ENCODE measurements at places on chromosomes 7 and 10.

GRCh38 chr7:137474540-137475026, 131.1 kb upstream of the PTN start:
- DNase-seq, result no peak

GRCh38 chr7:106143711-106144337, 31.7 kb upstream of the SYPL1 start:
- no peak for DNase-seq

GRCh38 chr7:138900035-138900828, 81.0 kb downstream of the KIAA1549 start:
- peak; percentile 86 for DNase-seq

DNA sequence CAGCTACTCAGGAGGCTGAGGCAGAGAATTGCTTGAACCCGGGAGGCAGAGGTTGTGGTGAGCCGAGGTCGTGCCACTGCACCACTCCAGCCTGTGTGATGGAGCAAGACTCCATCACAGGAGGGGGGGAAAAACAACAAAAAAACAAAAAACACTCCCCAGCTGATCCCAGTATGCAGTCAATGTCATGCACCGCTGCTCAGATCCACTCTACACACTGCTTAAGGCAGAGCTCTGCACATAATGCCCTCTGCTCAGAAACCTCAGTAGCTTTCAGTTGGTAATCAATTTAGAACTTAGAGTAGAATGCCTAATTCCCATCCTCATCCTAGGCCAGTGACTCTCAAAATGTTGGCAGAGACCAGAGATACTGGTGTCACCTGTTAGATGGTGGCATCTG, 43.9 kb downstream of the PDSS1 start:
- DNase-seq, result no peak

DNA sequence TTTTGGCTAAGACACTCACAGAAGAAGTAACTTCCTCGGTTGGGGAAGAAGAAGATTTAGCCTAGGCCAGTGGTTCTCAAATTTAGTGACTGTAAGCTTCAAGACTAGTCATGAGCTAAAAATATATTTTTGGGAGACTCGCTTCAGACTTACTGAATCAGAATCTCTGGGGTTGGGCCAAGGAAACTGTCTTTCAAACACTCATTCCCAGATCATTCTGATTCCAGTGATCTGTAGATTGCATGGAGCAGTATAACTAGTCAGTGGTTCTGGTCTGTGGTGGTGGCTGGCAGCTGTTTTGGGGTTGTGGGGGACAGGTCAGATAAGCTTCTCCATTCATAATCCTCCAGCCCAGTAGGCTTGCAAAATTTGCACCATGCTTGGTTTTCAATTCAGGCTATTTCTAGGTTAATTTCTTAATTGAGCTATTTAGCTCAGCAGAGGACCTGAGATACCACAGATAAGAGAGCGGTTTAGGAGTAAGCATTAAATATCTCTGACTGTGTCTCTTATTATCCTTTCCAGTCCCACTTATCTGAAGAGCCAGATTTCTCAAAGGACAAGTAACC, 3.8 kb upstream of the KAT6B start:
- DNase-seq, result peak; percentile 95

DNA sequence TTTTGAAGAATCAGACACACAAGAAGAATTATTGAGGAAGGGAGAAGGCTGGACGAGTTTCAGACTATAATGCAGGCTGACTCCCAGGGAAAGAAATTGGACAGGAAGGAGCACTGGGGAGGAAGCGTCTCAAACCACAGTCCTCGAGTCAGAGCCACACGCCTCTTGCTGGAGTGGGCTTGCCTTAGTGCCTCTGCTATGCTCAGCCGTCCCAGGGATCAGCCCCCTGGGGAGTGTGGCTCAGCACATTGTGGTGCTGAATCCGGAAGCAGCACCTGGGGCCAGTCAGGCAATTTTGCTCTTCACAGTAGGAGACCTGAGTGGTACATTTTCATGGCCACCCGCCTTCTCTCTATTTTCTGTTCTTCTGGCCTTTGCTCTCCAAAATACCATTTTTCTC, 67.4 kb upstream of the SLC35G1 start:
- no peak for DNase-seq

DNA sequence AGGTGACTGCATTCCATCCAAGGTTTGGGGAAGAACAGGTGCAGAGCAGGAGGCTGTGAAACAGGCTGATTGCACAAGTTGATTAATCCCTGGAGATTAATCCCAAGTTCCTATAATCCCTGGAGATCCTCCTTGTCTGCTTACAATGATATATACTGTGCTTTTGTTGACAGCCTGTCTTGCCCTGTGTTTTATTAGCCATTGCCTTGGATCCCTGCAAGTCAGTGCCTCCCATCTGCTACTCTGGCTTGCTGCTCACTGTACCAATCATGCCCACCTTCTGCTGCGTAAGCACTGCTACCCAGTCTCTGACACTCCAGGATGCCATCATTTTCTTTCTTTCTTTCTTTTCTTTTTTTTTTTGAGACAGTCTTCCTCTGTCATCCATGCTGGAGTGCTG, 65.4 kb downstream of the ANKRD61 start:
- no peak for DNase-seq

DNA sequence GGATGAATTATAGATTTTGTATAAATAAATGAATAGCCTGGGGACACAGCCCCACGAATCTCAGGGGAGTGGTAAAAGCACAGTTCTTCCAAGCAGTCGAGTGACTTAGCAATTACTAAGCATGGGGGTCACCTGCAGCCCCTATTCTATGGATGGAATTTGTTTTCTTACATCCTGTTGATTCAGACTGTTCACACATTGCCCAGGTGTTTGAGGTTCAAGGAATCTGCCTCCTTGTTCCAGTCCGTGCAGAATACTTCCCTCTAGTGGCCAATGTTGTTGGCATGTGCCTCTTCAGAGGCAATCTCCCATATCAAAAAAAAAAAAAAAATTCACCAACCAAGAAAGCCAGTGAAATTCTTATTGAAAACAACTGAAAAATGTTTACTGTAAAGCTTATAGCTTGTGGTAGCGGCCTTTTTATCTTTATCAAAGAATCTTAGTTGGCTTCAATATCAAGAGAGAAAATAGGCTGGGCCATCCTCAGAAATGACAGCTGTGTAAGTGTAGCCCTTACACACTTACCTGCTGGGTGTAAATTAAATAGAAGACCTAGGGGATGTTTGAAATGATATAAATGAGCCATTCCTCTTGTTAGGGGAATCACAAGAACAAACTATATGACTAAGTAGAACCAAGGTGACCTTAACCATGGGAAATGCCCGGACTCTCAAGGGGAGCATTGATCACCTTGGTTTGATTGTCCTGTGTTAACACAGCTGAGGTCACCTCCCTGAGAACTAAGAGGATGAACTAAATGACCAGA, 7.8 kb downstream of the LIPM start:
- peak; percentile 79 for DNase-seq

DNA sequence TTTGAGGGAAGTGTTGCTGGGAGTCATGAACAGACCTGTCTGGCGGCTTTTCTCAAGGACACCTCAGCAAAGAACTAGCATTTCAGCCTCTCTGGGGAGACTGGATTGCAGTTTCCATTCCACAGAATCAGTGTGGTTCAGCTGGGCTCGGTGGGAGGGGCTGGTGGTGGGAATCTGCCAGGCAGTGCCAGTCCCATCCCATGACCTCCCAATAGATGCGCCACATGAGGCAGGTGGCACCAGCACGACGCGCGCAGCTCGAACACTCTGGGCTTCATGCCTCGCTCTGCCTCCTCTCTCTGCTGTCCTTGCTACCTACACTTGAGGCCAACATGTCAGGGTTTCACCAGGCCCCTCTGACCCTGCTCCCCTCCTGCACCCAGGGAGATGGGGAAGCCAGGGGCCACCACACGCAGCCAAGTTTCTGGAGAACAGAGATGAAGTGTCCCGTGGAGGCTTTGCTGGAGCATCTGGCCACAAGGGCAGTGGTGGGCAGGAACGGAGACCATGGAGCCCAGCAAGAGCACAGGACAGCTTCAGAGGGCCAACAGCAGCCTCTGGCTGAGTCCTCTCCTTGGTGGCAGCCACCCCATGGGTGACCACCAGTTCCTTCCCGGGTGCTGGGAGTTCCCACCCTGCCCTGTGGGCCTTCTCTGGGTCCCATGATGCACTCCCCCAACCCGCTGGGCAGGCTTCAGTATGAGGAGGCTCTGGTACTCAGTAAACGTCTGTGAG, 2.3 kb downstream of the NACAD start:
- no peak for DNase-seq

DNA sequence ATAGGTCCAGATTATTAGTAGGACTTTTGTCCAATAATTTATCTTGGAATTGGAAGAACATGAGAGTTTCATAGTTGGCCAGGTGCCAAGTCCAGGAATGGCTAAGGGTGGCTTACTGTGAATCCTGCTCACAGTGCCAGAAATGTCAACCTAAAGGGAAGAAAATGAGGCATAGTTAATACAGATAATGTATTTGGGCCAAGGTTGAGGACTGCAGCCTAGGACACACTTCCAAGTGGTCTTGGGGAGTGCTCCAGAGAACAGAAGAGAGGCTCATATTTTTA, 78.2 kb downstream of the MAPK8 start:
- DNase-seq, result no peak

GRCh38 chr10:122264436-122264835, 6.7 kb upstream of the BTBD16 start:
- peak; percentile 18 for DNase-seq

GRCh38 chr10:83603708-83604107, 535.6 kb upstream of the GHITM start:
- DNase-seq, result no peak

DNA sequence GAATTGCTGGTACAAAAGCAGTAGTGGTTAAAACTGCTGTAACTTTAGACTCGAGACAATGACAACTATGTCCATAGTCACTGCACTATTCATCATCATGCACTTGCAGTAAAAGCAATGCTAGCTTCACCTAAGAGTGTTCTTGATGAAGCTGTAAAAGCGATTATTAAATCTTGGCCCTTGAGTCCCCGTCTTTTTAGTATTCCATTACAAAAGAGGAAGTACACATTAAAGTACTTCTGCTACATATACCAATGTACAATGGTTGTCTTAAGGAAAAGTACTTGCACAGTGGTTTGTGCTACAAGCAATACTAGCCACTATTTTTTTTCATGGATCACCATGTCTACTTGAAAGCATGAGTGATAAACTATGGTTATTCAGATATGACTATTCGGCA, 78.3 kb downstream of the ATAD1 start:
- DNase-seq, result no peak

DNA sequence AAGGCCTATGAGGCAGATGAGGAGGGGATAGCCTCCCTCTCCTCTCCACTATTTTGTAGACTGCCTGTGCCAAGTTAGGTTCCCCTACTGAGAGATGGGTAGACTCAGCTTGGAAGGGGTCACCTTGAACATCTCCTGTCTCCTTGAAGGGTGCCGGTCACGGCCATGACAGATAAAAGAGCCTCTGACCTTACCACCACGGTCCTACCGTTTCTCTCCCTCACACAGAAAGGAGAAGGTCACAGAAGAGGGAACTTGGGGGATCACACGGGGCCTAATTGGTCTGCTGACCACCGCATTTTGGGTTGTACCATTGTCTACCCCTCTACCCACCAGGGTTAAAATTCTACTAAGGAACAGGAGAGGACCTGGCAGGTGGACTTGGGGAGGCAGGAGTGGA, 17.0 kb downstream of the PRSS2 start:
- no peak for DNase-seq

GRCh38 chr10:106083572-106083971, 1080.9 kb downstream of the SORCS1 start:
- no peak for DNase-seq

DNA sequence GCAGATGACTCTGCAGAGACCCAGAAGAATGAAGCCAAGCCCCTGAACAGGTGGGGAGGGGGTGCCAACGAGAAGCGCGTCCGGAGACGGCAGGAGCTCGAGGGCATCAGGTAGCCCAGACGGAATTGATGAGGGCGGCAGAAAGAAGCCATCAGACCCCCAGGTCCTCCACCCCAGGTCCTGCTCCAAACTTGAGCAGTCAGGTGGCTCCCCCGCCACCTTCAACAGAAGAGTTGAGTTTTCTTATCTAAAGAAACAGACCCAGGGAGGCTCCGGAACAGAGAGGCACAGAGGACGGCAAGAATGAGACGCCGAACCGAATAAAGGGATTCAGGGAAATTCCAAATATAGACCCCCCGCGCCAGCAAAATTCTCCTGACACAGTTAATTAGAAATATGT, 22.2 kb downstream of the RGS10 start:
- DNase-seq, result no peak

- no peak for DNase-seq
Observed at GRCh38 chr10:95501203-95502094, 59.7 kb downstream of the SORBS1 start.

DNA sequence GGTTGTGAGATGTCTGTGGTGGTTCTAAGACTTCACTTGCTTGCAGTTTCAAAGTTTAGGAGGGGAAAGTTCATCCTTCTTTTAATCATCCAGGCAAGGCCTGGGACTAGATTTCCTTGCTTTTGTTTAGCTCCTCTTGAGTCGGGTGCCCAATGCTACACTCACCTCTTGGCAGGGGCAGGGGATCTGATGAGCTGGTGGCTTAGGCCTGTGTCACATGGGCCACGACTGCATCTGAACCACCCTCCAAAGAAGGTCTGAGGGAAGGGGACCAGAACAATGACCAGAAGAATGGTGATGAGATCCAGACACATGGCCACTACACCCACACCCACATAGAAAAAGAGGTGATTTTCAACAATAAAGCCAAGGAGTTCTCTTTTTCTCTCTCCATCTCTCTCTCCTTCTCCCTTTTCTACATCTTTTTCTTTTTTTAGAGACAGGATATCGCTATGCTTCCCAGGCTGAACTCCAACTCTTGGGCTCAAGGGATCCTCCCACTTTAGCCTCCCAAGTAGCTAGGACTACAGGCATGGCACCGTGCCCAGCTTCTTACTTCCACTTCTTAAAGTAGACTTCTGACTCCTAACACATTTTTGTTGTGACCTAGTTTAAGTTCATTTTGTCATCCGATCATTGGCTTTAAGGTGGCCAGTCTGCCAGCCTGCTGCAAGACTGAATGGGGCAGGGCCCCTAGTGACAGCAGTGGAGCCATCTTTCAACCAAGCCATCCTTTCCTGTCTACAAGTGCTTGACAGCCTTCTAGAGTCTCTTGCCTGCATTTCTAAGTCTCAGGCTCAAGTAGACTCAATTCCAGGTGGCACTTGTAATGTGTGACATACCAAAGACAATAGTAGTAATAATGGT, 350.9 kb downstream of the RNLS start:
- no peak for DNase-seq

- DNase-seq, result peak; percentile 98
Observed at GRCh38 chr10:78416031-78417011, 382.7 kb downstream of the RPS24 start.

GRCh38 chr10:126474031-126474430, 85.8 kb upstream of the ADAM12 start:
- no peak for DNase-seq

GRCh38 chr7:26792576-26792975, 71.8 kb downstream of the SKAP2 start:
- no peak for DNase-seq
